SJCRH30 (cell line): ENCODE measurements at places on chromosomes 7 and 10. TPM values are rescaled to one million over a fixed set of nuclear protein-coding genes. Genes with fewer than 3 reads are reported as not detected.

FAM25G gene
- 0.63 TPM in 1 of 2 replicates, not detected in the other for total RNA-seq

GRCh38 chr10:62744136-62744535 lies 60.4 kb upstream of the ADO start:
- no peak for DNase-seq

DNA sequence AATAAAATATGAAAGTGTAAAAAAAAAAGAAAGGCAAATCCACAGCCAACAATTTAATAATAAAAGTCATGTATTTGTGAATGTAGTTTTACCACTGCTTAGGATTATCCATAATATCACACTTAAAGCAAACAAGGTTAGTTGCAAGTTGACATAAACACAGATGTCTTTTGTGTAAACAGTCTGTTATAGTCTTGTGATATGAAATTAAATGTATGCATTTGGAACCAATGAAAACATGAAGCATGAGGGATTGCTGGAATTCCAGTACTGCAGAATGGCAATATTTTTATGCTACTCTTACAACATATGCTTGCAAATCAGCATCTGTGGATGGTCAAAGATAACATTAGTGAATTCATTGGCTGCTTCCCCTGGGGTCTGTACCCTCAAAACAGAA lies 148.1 kb downstream of the DNAJB9 start:
- no peak for DNase-seq

- DNase-seq, result no peak
Observed at GRCh38 chr10:75109459-75109778, 2.0 kb upstream of the SAMD8 start.

GRCh38 chr10:17684537-17684936 lies 40.6 kb downstream of the STAM start:
- DNase-seq, result no peak
